ENCODE measurements at places on chromosomes 6 and 20.

DNA sequence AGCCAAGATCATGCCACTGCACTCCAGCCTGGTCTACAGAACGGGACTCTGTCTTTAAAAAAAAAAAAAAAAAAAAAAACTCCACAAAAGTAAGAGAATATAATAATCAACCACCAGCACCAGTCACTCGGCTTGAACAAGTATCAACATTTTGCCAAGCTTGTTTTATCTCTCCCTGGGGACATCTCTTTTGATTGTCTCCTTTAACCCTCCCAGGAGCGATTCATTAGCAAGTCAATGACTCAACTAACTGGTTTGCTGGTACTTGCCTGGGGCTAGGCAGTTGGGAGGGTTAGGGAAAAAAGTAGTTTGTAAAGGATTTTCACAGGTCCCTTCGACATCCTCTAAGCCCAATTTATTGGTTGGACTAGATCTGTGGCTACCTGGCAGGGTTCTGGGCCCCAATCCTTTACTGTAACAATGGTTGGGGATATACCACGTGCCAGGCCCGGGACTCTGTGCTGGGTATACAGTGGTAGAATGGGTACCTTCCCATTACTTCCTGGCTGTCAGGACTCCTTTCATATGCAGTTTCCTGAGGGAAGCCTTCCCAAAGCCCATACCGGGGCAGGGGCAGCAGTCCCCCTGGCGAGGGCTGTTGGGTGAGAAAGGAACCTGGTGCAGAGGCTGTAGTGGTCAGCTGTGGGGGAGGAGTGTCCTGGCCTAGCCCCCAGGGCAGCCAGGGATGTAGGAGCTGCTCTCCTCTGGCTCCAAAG lies 12.2 kb downstream of the TGIF2 start:
- no peak for DNase-seq

DNA sequence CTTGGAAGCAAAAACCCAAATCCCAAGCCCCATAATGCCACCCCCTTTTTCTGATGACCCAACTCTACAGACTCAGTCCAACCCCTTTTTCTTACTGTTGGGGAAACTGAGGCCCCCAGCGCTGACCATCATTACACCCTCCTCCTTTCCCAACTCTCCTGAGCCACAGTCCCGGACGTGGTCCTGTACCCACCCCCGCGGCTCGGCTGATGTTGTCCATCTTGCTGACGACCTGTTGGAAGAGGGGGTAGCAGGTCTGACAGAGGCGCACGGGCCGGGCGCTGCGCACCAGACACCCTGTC lies 533 bp downstream of the OSTM1 start:
- no peak for DNase-seq

- no peak for DNase-seq
Measured at GRCh38 chr6:133610227-133610840, 278.6 kb upstream of the TCF21 start.

- DNase-seq, result no peak
Measured at GRCh38 chr6:135147637-135148592, 33.2 kb upstream of the MYB start.

- DNase-seq, result no peak
Measured at GRCh38 chr6:15254070-15254975, 8.5 kb downstream of the JARID2 start.

- DNase-seq, result no peak
Measured at GRCh38 chr6:41334482-41335040, 847 bp upstream of the NCR2 start.

DNA sequence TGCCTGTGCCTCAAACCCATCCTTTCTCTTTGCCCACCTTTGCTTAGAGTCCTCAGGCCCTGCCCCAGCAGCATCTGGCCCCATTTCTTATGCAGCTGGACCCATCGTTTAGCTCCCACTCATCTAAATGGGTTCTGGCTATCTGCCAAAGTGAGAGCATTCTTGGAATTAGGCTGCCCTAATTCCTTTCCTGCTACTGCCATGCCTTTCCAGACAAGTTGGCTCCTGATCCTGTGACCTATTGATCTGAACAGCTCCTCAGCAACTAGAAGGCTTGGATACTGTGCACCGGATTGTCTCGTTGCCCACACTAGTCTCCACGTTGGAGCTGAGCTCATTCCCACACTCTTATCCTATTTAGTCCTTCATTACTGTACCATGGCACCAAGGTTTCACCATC lies 22.9 kb downstream of the DZANK1 start:
- no peak for DNase-seq

GRCh38 chr6:40611434-40611833 lies 24.3 kb upstream of the LRFN2 start:
- DNase-seq, result no peak

- DNase-seq, result no peak
Measured at GRCh38 chr6:34475238-34475682, 9.4 kb downstream of the PACSIN1 start.

- no peak for DNase-seq
Measured at GRCh38 chr6:22904431-22904830, 335.1 kb downstream of the HDGFL1 start.

GRCh38 chr6:161085246-161085645 lies 93.7 kb downstream of the MAP3K4 start:
- DNase-seq, result no peak

- no peak for DNase-seq
Measured at GRCh38 chr6:10558565-10558964, 37.4 kb downstream of the GCNT2 start.

- DNase-seq, result no peak
Measured at GRCh38 chr6:163738304-163738703, 323.8 kb downstream of the QKI start.

DNA sequence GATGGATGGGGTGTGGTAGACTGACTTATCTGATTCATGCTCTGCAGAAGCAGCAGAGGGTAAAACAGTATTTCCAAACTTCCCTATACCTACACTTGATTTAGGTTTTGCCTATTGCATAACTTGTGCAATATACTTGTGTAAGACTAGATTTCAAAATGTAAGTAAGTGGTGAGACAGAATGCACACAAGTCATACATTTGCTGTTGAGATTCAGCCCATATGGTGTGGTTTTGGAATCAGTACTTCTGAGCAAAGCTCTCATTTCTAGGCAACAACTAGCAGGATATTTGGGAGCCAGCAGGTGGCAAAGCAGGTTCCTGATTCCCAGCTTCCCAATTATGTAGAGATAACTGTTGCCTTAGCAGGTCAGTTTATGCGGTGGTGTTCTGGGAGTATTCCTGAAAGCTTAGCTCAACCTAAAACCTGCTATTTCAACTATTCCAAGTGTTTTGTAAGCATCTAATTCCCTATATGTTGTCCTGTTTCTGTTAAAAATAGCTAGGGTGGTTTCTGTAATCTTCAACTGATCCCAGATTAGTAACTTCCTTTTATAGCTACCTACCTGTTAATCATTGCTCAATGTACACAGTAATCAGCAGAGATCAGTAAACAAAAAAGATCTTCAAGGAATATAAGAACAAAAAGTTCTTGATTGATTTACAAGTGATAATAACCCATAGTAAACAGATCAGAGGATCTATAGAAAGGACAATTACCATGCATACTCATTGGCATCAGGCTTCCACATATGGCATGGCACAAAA lies 8.5 kb upstream of the FABP7 start:
- no peak for DNase-seq

- no peak for DNase-seq
Measured at GRCh38 chr20:57176842-57177241, 89.6 kb downstream of the BMP7 start.

DNA sequence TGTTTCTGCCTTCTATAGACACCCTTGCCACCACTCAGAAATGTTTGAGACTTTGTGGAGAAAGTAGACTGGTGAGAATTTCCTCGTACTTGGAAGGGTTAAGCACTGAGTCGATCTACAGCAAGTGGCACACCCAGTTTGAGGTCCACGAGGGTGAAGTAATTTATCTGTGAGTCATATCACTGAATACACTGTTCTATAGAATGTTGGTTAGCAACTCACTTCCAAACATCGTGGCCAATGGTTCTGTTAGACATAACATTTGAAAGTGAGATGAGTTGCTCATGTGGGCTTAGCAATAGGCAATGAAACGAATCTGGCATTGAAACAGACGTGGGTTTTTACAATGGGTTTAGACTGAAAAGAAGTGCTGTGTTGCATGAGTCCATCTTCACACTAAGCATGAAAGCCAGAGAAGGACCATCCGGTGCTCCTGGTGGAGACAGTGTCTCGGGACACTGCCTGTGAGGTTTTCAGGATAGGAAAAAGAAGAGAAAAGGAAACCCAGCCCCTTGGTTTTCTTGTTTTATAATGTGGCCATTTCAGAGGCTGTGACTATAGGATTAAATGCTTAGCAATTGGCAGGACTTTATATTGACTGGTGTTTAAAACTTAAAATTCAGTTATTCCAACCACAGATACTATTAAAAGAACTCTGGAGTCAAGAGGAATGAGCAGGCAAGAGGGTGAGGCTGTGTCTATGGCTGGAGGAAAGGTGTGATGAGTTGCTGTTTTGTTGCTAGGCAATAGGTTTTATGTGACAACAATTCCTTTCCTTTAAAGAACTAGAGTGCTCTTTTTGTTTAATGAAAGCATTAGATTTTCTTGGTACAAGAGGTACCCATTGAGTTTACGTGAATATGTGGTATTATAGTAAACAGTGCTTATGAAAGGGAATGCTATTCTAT lies 31.0 kb upstream of the EZR start:
- DNase-seq, result no peak

GRCh38 chr20:17430125-17430950 lies 100.8 kb downstream of the BFSP1 start:
- no peak for DNase-seq

GRCh38 chr6:22017272-22017671 lies 279.6 kb downstream of the PRL start:
- DNase-seq, result no peak

- DNase-seq, result no peak
Measured at GRCh38 chr20:22833851-22834250, 201.3 kb upstream of the SSTR4 start.

GRCh38 chr6:168371981-168372711 lies 52.6 kb upstream of the DACT2 start:
- DNase-seq, result no peak

DNA sequence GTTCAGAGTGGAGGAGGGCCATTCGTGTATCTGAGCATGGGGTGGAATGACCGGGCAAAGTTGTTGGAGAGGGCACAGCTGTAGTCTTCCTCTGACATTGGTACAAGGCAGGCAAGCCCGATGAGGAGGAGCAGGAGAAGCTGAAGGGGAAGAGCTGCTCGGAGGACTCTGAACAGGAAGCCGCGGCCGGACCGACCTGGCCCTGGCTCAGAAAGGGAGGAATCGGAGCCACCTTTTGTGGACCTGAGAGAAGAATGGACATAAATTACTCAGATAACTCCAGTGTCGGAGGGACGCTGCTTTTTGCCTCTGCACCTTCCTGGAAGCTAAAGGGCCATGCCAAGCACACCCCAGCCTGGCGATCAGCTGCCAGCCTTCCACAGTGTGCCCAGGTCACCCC lies 315.0 kb downstream of the ESR1 start:
- DNase-seq, result no peak

GRCh38 chr6:102662851-102663250 lies 1269.3 kb downstream of the GRIK2 start:
- DNase-seq, result no peak

DNA sequence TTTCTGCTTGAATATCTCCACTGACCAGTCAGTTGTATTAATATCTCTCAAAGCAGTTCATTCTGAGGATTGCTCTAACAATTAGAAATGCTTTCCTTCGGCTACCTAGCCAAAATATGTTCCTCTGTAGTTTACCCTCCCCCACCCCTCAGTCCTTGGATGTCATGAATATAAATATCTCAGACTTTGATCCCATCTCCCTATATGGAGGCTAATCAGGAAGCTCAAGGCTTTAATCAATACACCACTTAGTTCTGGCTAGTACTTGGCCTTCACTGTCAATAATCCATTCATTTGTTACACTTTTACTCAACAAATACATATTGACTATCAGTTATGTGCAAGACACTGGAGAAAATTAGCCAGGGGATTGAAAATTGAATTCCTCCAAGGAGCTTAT lies 60.1 kb downstream of the CLIC5 start:
- no peak for DNase-seq

- no peak for DNase-seq
Measured at GRCh38 chr20:55057779-55058415, 582.5 kb downstream of the DOK5 start.

DNA sequence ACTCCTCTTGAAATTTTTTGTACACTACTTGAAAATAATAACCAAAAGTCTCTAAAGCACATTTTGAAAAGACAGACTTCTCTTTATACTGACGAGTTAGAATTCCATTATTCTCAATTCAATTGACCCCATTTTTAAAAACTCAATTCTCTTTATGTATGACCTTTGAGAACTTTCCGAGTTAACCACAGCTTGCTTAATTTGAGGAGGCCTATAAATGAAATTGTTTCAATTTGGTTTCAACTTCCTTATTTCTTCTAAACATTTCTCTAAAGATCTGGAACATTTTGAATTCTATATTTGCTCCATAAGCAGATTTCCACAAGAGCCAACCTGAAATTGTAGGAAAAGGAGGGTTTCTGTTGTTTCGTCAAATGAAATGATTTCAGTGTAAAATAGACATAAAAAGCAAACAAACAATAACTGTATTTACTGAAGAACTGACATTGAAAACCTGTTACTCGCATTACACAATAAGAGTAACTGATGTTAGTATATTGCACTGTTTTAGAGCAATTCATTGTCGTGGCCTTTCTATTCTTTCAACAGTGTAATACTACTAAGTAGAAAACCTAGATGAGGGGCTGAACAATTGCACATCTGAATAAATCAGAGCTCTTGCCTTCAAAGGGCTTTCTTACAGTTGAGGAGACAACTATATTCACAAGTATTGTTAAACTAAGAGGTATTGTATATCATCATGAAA lies 223.6 kb downstream of the HIVEP2 start:
- DNase-seq, result no peak

DNA sequence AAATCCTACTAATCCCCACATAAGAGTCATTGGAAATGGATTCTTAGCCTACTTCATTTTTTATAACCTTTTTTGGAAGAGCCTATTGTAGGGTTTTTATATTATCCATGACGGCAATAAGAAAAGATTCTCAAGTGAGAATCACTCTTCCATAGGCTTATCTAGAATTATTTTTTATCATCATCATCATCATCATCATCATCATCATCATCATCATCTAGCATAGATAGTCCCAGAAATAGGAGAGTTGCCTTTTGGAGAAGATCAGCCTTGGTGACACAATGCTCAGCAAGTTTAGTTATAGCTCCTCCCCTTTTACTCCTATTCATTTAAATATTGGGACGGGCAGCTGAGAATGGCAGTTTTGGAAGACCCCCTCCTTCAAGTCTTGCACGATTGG lies 359.1 kb upstream of the SLC35B3 start:
- no peak for DNase-seq

GRCh38 chr20:5069141-5069806 lies 50.5 kb downstream of the PCNA start:
- no peak for DNase-seq
